ENCODE measurements at places on chromosomes 1 and 21.

- DNase-seq, result no peak
- H3K4me3 ChIP-seq, result no peak overlapping the region
- H3K27me3 ChIP-seq, result no peaks in the 10 kb centered on the region
These were observed 82.8 kb downstream of the TRIM33 start for GRCh38 chr1:114428083-114428754.

- H3K4me3 ChIP-seq, result no peak overlapping the region
- no peaks in the 10 kb centered on the region for H3K36me3 ChIP-seq
- H3K27me3 ChIP-seq, result no peaks in the 10 kb centered on the region
- peaks cover 14% of the 10 kb centered on the region for H3K4me1 ChIP-seq
- no peak overlapping the region for H3K27ac ChIP-seq
- DNase-seq, result no peak
These were observed 15.5 kb downstream of the EEIG2 start for GRCh38 chr1:108575375-108575774.

DNA sequence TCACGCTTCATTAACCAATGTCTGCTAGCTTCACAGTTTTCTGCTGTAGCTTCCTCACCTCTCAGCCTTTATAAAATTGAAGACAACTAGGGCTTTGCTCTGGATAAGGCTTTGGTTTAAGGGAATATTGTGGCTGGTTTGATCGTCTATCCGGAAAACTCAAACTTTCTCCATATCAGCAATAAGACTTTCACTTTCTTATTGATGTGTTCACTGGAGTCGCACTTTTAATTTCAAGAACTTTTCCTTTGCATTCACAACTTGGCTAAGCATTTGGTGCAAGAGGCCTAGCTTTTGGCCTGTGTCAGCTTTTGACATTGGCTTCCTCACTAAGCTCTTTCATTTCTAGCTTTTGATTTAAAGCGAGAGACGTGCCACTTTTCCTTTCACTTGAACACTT, 12.9 kb downstream of the COA6 start:
- no peak overlapping the region for H3K27ac ChIP-seq
- H3K27me3 ChIP-seq, result no peaks in the 10 kb centered on the region
- H3K4me1 ChIP-seq, result peaks cover 6% of the 10 kb centered on the region
- no peak overlapping the region for H3K4me3 ChIP-seq

DNA sequence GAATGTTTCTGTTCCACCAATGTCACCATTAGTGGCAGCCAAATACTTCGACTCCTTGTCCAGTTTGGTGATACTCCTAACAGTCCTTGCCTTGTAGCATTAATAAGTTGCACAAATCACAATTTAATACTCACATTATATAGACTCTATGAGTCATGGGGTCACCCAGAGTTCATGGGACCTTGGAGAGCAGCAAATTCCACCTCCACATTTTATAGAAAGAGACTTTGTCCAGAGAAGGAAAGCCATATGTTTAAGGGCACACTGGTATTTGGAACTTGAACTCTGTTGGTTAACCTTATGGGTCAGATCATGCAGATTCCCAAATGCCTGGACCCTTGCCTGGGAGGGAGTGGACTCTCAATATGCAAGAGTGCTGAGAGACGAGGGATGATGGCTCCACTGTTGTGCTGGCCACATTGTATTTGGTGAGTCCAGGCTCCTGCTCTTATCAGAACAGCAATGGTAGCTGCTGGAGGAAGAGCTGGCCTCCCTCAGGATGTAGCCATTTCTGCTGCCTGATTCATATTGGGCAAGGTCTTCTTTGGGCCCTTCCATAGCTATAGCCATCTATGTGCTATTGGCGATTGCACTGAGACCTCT, 30.6 kb downstream of the DNAJC6 start:
- H3K27me3 ChIP-seq, result no peaks in the 10 kb centered on the region
- no peak overlapping the region for H3K27ac ChIP-seq
- no peaks in the 10 kb centered on the region for H3K36me3 ChIP-seq
- no peak overlapping the region for H3K4me3 ChIP-seq
- no peaks in the 10 kb centered on the region for H3K4me1 ChIP-seq

- no peak overlapping the region for H3K27ac ChIP-seq
- H3K27me3 ChIP-seq, result no peaks in the 10 kb centered on the region
- no peaks in the 10 kb centered on the region for H3K4me1 ChIP-seq
These were observed 103.7 kb downstream of the COQ8A start for GRCh38 chr1:227043755-227044154.

GRCh38 chr1:212207822-212208520, 77.2 kb upstream of the PPP2R5A start:
- H3K4me1 ChIP-seq, result no peaks in the 10 kb centered on the region
- no peak overlapping the region for H3K27ac ChIP-seq
- DNase-seq, result no peak
- H3K27me3 ChIP-seq, result no peaks in the 10 kb centered on the region
- H3K36me3 ChIP-seq, result no peaks in the 10 kb centered on the region

- no peak overlapping the region for H3K27ac ChIP-seq
- no peak overlapping the region for H3K4me3 ChIP-seq
- H3K4me1 ChIP-seq, result no peaks in the 10 kb centered on the region
- no peaks in the 10 kb centered on the region for H3K27me3 ChIP-seq
- no peaks in the 10 kb centered on the region for H3K36me3 ChIP-seq
- no peak for DNase-seq
These were observed 73.1 kb upstream of the TMEM51 start for GRCh38 chr1:15080328-15081007.

DNA sequence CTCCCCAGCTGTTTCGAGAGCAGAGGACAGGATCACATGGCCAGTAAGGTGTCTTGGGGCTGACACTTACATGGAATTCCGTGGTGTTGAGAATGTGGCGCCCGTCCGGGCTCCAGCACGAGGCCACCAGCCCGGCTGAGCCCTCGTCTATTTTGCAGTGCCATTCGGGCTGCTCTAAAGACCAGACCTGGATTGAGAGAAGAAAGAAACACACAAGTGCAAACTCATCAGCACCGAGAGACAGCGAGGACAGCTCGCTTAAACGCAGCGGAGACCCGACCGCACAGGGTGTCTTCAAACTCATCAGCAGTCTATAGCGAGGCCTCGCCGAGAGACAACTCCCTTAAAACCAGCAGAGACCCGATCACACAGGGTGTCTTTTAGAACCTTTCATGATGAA, 3.3 kb downstream of the WRAP73 start:
- peaks cover 51% of the 10 kb centered on the region for H3K36me3 ChIP-seq
- DNase-seq, result no peak
- peaks cover 12% of the 10 kb centered on the region for H3K27me3 ChIP-seq

DNA sequence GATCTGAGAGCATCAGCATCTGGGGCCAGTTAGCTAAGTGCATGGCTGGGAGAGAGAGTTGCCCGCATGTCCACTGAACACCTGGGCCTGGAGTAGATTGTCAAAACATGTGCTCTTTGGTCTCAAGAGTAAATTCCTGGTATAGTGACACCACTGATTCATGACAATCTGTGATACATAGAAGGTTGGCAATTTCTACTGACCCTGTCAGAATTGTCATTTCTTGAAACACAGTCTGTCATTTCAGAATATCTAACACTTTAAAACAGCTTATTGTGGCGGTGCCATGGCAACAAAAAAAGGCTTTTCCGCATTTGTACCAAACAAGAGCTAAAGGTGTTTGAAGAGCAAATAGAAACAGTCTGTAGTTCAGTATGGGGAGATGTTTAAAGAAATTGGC, 186.4 kb upstream of the FAM78B start:
- H3K27ac ChIP-seq, result no peak overlapping the region
- H3K4me3 ChIP-seq, result no peak overlapping the region
- no peaks in the 10 kb centered on the region for H3K4me1 ChIP-seq
- peak; percentile 3 for DNase-seq
- no peaks in the 10 kb centered on the region for H3K36me3 ChIP-seq
- no peaks in the 10 kb centered on the region for H3K27me3 ChIP-seq

DNA sequence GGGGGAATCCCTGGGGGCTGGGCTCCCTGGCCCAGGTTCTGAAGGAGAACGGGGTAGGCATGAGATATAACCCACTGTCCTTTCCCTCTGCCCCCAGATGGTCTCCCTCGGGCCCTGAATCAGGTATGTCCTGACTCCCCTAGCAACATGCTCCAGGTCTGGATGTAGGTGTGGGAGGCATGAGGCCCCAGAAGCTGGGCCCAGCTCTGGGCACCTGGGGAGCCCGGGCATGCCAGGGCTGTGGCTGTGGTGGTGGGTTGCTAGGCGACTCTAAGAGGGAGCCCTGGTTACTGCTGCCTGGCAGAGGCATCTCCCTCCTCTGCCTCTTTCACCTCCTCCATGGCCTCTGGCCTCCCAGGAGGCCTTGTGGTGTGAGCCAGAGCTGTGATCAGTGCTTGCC, 16.2 kb downstream of the FOXO6 start:
- H3K27me3 ChIP-seq, result peaks cover under 1% of the 10 kb centered on the region
- H3K27ac ChIP-seq, result no peak overlapping the region
- H3K4me1 ChIP-seq, result peaks cover 38% of the 10 kb centered on the region
- H3K4me3 ChIP-seq, result no peak overlapping the region
- no peak for DNase-seq
- peaks cover 7% of the 10 kb centered on the region for H3K36me3 ChIP-seq

DNA sequence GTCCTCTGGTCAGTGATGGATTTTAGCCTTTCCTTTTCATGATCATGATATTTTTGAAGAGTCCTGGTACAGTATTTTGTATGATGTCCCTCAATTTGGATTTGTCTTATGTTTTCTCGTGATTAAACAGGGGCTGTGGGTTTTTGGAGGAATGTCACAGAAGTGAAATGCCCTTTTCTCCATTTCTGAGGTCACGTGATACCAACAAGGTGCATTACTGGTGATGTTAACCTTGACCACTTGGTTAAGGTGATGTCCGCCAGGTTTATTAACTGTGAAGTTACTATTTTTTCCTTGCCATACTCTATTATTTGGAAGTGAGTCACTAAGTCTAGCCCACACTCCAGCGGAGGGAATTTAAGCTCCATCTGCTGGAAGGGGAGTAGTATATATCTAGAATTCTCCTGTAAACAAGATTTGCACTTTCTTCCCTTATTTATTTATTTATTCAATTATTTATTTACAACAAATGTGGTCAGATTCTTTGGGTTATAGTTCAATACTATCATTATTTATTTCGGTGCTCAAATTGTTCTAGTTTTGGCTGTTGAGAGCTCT, 123.4 kb downstream of the HIVEP3 start:
- DNase-seq, result no peak
- H3K27ac ChIP-seq, result no peak overlapping the region
- no peaks in the 10 kb centered on the region for H3K4me1 ChIP-seq
- H3K27me3 ChIP-seq, result no peaks in the 10 kb centered on the region
- no peaks in the 10 kb centered on the region for H3K36me3 ChIP-seq

- H3K4me3 ChIP-seq, result no peak overlapping the region
- peaks cover 22% of the 10 kb centered on the region for H3K36me3 ChIP-seq
- peaks cover 8% of the 10 kb centered on the region for H3K4me1 ChIP-seq
- H3K27me3 ChIP-seq, result no peaks in the 10 kb centered on the region
- no peak for DNase-seq
These were observed 7.8 kb upstream of the H3-3A start for GRCh38 chr1:226054519-226055327.

GRCh38 chr1:93296555-93297154, 49.1 kb upstream of the DR1 start:
- no peak overlapping the region for H3K27ac ChIP-seq
- H3K4me1 ChIP-seq, result no peaks in the 10 kb centered on the region
- no peaks in the 10 kb centered on the region for H3K27me3 ChIP-seq
- no peak for DNase-seq
- H3K4me3 ChIP-seq, result no peak overlapping the region

GRCh38 chr1:80659161-80659560, 1141.6 kb upstream of the ADGRL2 start:
- no peak for DNase-seq
- H3K27ac ChIP-seq, result no peak overlapping the region
- H3K36me3 ChIP-seq, result no peaks in the 10 kb centered on the region

GRCh38 chr21:44748621-44749020, 37.2 kb upstream of the TSPEAR start:
- no peak overlapping the region for H3K27ac ChIP-seq
- no peak overlapping the region for H3K4me3 ChIP-seq
- H3K27me3 ChIP-seq, result no peaks in the 10 kb centered on the region
- H3K4me1 ChIP-seq, result no peaks in the 10 kb centered on the region
- DNase-seq, result no peak

DNA sequence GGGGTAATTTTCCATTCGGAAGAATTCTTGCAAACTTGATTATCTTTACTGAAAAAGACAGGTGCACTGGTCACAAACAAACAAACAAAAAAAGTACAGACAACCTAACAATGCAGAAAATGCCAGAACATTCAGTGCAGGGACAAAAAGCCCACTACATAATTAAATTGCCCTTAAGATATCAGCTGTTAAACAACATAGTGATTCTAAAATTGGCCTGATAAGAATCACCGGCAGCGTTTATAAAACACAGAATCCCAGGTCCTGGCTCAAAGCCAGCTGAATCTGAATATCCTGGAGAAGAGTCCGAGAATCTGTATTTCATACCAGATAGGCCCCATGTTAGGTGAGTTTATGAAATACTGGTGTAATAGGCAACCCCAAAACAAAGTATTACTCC, 6.1 kb downstream of the PLPP3 start:
- peak overlapping the region; percentile 36 for H3K27ac ChIP-seq
- no peaks in the 10 kb centered on the region for H3K36me3 ChIP-seq
- H3K4me1 ChIP-seq, result peaks cover 92% of the 10 kb centered on the region
- no peak for DNase-seq
- no peaks in the 10 kb centered on the region for H3K27me3 ChIP-seq

GRCh38 chr1:19393046-19393445, 80.9 kb downstream of the SLC66A1 start:
- no peak for DNase-seq
- peaks cover 24% of the 10 kb centered on the region for H3K36me3 ChIP-seq
- no peaks in the 10 kb centered on the region for H3K27me3 ChIP-seq
- peak overlapping the region; percentile 76 for H3K27ac ChIP-seq
- no peak overlapping the region for H3K4me3 ChIP-seq

- no peak for DNase-seq
- no peak overlapping the region for H3K27ac ChIP-seq
- no peaks in the 10 kb centered on the region for H3K27me3 ChIP-seq
- no peaks in the 10 kb centered on the region for H3K4me1 ChIP-seq
- peaks cover 18% of the 10 kb centered on the region for H3K36me3 ChIP-seq
- H3K4me3 ChIP-seq, result no peak overlapping the region
These were observed 15.0 kb downstream of the ETNK2 start for GRCh38 chr1:204136814-204137213.

DNA sequence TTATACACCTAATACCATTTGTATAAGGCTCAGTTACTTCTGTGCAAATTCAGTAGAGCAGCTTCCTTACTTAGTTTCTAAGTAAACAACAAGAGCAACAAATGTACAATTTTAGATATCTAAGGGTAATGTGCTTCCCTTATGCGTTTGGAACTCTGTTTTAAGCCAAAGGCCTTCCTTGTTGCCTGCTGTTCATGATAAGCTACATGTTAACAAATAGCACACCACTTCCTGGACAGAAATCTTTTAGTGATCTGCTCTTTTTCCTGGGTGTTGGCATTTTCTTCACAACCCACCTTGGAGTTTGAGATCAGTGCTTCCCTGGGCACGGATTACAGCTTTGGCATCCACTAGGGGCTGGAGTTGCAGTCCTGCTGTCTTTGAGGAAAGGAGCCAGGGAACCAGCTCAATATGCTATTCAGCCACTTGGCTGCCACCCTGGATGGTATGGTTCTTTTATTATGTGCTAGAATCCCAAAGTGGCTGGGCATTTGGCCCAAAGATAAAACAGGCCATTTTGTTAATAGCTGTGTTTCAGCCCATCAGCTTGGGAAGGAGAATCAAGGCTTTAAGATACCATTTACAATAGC, 55.6 kb upstream of the ADAR start:
- no peak for DNase-seq
- H3K27ac ChIP-seq, result no peak overlapping the region
- H3K4me1 ChIP-seq, result no peaks in the 10 kb centered on the region
- H3K36me3 ChIP-seq, result no peaks in the 10 kb centered on the region

Measured in stomach (tissue), 19 donors.